Muscle of arm (tissue), 14 donors: ENCODE measurements at places on chromosomes 12 and 14. TPM values are rescaled to one million over a fixed set of nuclear protein-coding genes. Genes with fewer than 3 reads are reported as not detected.

The DHH gene
- polyA plus RNA-seq: 0.73 TPM

The NUAK1 gene
- polyA plus RNA-seq: 23.4 TPM

The ABCC9 gene
- polyA plus RNA-seq: 78.0 TPM

The GPR84 gene
- polyA plus RNA-seq: 0.08 TPM

The ALDH1L2 gene
- polyA plus RNA-seq: 14.5 TPM

The AKAP5 gene
- 0.81 TPM for polyA plus RNA-seq

The KRT73 gene
- not detected for polyA plus RNA-seq
